Amniotic epithelial cell (primary cell): ENCODE measurements at places on chromosomes 5 and 9.

DNA sequence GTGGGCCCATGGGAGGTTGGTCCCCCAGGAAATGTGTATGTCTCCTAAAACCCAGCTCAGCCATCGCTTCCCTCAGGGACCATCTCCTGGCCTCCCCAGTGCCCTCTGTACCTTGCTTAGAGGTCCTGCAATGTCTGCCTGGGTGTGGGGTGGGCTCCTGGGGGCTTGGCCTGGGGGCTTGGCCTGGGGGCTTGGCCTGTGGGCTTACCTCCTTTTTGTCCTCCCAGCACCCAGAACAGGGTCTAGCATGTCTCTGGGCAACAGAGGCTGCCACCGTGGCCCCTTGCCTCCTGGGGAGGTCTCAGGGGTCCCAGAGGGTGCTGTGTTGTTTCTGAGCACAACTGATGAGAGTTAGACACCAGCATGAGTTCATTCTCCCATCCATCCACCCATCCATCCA, 10.7 kb upstream of the VAV2 start:
- no peak for DNase-seq

DNA sequence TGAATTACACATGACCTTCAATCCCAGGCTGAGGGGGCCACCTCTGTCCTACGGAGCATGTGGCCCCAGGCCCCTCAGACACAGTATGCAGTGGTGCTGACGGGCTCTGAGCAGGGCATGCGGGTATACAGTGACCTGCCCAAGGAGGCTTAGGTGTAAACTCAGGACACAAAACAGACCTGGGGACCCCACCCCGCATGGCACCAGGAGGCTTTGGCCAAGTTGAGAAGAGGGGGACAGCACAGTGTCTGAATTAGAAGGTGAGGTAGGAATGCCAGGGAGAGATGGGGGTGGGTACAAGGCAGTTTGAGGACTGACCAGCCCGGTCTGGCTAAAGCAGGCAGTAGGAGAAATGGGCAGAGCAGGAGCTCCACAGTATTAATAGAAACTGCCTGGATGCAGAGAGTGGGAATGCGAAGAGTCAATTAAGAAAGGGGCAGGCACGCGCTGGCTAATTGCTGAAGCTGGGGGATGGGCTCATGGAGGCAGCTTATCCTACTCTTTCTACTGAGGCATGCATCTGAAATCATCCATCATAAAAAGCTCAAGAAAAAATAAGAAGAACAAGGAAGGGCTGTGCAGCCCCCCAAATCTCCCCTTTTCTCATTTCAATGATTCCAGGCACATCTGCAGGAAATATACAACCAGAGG, 109.0 kb downstream of the GABBR2 start:
- DNase-seq = no peak

DNA sequence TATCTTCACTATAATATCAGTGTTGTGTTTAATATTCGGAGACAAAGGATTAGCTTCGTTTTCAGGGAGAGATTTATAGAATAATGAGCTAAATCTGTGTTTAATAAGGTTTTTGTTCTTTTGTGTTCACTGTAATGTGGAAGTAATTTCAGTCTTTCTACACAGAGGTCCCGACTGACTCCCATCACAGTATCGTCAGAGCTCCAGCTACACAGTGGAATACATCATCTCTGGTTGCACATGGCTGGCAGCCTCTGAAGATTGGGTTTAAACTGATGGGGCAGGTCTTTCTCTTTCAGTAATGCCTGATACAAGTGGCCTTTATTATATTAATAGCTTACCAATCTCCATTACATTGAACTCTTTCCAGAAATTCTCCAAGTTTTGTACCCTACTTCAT, 736.7 kb upstream of the RIOK2 start:
- no peak for DNase-seq

DNA sequence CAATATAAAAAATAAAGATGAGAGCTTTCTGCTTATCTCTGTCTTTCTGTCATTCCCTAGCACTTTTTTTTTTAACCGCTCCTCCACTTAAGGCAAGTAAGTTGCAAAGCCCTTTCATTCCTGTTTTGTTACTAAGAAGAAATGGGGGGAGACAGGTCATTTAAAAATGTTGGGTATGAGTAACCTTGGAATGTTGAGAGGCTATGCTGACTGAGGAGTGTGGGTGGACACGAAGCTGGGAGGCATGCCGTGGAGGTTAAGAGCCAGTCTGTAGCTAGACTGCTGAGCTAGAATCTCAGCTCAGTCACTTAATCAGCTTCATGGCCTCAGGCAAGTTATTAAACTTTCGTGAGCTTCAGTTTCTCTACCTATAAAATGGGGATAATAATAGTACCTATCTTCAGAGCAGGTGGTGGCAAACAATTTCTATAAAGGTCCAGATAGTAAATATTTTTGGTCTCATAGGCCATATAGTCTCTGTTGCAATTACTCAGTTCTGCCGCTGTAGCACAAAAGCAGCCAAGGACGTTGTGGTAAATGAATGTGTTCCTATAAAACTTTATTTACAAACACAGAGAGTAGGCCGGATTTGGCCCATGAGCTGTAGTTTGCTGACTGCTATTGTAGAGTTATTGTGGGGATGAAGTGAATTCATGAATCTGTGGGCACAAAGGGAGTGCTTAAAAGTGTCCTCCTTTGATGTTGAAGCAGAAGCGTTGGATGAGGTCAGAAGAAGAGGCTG, 220.0 kb downstream of the GABBR2 start:
- peak; percentile 98 for DNase-seq

DNA sequence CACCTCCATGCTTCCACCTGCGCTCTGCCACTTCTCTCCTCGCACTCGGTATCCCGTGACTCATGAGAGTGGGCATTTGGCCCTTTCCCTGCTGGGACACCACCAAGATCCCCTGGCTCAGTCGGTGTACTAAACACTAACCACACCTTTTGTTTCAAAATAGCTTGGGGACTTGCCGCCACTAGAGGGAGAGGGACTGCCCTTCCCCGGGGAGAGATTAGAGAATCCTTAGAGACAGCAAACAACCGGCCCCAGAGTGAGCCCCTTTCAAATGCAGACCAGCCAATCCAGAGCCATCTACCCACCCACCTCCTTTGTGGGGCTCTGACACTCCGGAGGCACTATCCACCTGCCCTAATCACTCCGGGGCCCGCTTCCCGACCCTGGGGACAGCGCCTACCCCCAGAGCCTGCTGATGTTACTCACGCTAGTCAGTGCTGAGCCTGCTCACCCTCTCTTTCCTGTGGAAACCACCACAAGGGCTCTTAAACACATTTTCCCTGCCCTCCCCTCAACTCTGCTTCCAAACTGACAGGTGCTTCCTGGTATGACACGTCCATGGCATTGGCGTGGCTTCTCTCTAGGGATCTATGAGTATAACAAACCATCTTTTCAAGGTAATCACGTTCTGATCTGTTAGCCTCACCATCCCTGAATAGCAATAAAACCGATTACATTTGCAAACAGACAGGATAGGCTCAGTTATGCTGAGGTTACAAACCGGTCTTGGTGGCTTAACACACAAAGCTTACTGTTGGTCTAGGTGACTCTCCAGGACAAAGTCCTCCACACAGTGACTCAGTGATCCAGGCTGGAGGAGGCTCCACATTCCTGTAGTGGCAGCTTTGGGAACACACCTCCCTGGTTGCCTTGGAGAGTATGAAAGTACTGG, 180.1 kb upstream of the MVB12B start:
- no peak for DNase-seq

DNA sequence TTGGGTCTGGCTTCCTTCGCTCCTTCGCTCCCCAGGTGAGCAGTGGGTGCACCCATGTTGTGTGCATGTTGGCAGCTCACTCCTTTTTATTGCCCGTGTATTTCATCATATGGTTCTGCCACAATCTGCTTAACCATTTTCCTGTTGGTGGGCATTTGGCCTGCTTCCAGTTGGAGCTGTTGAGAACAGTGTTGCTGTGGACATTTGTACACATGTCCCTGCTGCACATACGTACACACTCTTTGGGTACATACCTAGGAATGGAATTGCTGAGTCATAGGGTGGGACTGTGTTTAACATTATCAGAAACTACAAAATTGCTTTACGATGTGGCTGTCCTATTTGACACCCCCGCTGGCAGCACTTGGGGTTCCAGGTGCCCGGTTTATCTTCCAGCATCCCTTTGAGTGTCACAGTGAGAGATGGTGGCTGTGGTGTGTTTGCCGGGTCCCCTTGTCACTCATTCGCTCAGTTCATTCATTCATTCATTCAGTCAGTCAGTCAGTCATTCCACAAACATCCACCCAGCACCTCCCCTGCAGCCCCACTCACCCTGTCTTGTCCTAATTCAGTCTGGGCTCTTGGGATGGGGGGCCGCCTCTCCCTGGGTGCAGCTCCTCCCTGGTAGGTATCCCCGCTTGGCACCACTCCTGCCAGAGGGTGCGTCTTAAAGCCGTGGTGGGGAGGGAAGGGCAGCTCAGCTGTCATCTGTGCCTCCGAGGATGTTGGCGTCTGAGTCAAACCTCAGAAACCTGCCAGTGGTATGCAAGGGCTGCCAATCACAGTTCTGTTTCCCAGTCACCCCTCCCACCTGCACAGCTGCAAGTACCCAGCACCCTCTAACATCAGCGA, 7.9 kb upstream of the FIBCD1 start:
- no peak for DNase-seq

- no peak for DNase-seq
These were observed 535 bp downstream of the DOLPP1 start for GRCh38 chr9:129081388-129081904.

- DNase-seq = no peak
These were observed 106.8 kb upstream of the FBXL7 start for GRCh38 chr5:15393146-15393545.

DNA sequence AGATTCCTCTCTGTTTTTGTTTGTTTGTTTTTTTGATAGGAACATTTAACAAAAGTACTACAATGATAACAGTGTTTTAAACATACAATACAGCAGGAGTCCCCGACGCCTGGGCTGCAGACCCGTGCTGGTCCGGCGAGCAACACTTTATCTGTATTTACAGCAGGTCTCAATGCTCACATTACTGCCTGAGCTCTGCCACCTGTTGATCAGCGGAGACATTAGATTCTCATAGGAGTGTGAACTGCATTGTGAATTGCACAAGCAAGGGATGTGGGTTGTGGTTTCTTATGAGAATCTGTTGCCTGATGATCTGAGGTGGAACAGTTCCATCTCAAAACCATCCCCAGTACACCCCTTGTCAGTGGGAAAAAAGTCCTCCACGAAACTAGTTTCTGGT, 1068.5 kb upstream of the CDH10 start:
- DNase-seq = no peak

- DNase-seq = no peak
These were observed 97.9 kb downstream of the SV2C start for GRCh38 chr5:76180814-76181805.

DNA sequence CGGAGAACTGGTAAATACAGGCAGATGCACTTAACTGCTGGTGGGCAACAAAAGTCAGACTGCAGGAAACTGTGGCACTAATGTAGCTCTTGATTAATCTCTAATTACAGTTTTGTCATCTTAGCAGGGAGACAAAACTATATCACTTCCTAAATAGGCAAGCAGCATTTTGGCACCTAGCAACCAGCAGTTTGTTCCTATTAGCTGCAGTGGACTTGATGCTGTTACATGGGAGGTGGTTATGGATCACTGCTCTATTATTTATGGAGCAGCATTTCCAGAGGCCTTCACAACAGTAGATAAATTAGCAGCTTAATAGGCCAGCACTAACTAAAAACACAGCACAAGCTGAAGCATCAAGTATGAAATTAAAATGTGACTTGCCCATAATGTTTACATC, 518.3 kb upstream of the ITGA1 start:
- DNase-seq = no peak

DNA sequence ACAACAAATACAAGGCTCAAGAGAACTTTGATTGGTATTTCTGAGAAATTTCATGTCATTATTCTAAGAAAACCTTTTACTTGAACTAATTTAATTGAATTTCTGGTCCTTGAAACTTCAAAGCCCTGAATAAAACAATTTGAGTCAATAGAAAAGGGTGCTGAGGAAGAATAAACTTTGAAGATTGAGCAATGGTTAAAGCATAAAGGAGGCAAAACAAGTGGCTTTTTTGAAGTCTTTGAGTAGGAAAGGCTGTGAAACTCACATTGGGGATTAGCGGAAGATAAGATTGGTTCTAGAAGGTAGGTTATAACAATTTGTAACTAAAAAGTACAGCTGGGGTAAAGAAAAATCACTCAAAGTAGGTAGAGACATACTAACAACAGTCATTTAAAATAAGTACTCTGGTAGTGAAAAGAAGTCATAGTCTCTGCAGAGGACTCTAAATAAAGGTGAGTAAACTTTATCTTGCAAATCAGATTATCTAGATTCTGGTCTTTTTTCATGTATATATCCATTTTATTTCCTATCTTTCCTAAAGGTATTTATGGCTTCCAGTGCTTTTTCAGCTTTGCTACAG, 6.4 kb upstream of the PLPP1 start:
- no peak for DNase-seq

GRCh38 chr9:113403646-113404045, 2.6 kb upstream of the ALAD start:
- peak; percentile 51 for DNase-seq

- DNase-seq = no peak
These were observed 23.3 kb upstream of the CLPTM1L start for GRCh38 chr5:1368236-1368635.

- no peak for DNase-seq
These were observed 69.0 kb downstream of the WNK2 start for GRCh38 chr9:93252781-93253530.

GRCh38 chr9:96383165-96383942, at the start of gene SLC35D2:
Gene SLC35D2, minus strand, starts transcription at chr9:96383711. Its CDS starts 77 bp downstream, at chr9:96383634.
- peak; percentile 55 for DNase-seq

DNA sequence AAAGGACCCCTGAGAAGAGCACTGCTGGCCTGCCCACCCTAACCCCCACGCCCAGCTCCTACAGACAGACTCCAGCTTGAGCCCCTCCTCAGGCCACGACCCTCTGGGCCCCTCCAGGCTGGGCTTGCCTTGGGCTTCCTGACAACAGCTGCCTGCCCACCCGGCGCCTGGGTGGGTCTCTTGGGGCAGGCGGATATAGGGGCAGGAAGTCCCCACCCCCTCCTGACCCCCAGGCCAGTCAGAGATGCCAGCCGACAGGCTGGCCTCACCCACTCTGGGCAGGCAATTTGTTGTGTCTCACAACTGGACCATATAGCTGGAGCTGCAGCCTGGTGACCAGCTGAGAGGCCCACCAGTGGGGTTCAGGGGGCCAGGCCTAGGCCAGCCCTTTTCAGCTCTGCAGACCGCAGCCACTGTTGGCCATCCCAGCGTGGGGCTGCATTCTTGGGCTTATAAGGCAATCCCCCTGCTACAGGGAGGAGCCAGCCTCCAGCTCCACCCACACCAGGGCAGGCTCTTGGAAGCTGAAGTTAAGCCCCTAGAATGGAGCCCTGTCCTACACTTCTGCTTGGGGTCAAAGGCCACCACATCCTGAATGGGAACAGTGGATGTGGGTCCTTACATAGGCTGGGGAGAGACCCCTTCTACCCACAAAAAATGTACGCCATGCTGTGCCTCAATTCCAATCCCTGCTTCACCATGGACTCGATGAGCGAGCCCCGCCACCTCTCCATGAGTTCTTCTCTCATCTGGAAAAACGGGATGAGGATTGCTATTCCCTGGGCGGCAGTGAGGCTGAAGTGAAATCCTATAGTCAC, 2.0 kb downstream of the PDLIM7 start:
- DNase-seq = peak; percentile 96
